ENCODE measurements at places on chromosomes 11 and 22.

DNA sequence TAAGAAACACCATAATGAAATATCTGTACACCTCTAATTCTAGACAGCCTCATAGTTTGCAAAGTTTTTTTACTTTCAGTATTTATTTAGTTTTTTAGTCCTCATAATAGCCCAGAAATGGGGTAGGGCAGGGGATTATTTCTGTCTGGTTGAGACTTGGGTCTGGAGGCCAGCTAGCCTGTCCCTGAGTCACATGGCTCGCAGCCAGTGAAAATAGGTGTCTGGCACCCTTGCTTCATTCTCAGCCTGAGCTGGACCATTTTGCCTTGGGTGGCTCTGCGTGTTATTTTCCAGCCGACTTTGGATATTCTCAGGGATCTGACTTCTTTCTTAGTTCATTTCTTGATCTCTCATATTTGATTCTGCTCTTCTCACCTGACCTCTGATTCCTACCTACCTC is 123.9 kb upstream of the NARS2 start:
- no peak for DNase-seq

- DNase-seq, result no peak
Observed at GRCh38 chr11:876545-876944, 33.9 kb downstream of the TSPAN4 start.

- no peak for DNase-seq
Observed at GRCh38 chr22:26548984-26549383, 36.7 kb upstream of the TFIP11 start.

DNA sequence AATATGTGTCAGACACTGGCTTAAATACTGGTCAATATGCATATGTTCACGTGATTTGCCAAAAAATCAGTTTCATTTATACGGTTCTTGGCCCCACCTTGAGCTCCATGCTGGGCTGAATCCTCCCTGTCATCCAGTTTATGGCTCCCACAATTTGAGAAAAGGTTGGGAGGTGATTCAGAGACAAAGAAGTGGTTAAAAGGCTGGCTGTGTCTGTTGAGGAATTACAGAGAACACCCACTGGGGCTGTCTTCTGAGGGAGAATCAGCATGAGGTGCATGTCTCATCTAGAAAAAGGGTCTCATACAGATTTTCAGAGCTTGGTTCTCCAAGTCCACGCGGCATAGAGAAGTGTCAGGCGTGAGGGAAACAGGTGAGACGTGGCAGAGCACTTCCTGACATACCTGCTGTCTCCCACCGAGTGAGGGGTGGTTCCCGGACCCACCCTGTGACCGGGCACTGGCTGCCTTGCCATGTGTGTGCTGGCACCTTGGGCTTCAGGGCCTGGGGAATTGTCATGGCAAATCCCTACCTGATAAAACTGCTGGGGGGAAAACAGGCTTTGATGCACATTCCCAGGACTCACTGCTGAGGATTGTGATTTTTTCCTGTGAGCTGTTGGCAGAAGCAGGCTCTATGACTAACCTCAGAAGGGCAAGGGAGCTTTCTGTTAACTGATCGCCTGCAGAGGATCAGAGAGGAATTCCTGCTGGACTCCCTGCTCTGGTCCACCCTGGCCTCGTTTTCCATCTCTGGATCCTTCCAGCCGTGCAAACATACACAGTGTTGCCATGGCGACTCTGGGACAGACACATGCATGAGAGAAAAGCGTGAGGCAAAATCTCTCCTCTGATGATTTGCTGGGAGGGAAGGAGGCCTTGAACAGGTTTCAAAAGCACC is 223.6 kb downstream of the ADAMTS15 start:
- no peak for DNase-seq

GRCh38 chr22:29331658-29332300 is 16.3 kb upstream of the RASL10A start:
- DNase-seq, result no peak
